ENCODE measurements at places on chromosomes 1 and 21.

DNA sequence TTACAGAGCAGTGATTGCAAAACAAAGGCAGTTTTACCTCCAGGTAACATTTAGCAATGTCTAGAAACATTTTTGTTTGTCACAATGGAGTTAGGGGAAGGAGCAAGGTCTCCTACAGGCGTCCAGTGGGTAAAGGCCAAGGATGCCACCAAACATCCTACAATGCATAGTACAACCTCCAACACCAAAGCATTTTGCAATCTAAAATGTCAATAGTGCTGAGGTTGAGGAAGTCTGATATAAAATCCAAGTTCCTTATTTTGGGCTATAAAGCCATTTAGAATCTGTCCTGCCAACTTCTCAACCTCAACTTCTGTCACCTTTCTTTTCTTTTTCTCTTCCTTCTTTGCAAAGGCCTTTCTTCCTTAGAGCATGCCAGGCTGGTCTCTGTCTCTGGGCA, 111.2 kb downstream of the FASLG start:
- no peak for DNase-seq

GRCh38 chr21:41643246-41643966, 123.4 kb downstream of the RIPK4 start:
- no peak for DNase-seq

GRCh38 chr1:234782791-234783190, 172.8 kb upstream of the IRF2BP2 start:
- DNase-seq, result peak; percentile 19

- no peak for DNase-seq
Measured at GRCh38 chr1:246492611-246493245, 14.4 kb downstream of the SMYD3 start.

DNA sequence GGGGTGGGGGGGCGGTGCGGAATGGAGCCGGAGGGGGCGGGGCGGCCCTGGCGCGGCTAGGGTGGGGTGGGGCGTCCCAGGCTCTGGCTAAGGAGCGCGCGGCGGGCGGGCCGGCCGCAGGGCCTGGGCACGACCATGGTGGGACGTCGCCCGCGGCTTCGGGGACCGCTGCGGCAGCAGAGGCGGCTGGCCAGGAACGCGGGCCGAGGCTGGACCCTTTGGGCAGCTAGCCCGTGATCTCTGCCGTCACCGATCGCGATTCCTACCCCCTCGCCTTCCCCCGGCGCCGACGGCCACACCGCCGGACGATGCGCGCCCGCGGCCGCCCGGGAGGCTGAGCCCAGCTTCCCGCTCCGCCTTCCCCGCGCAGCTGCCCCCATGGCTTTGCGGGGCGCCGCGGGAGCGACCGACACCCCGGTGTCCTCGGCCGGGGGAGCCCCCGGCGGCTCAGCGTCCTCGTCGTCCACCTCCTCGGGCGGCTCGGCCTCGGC, at the start of gene MAP3K21:
Gene MAP3K21 (plus strand): TSS at position 74 of the 491 bp plus-strand sequence. CDS start 305 bp downstream, at position 379.
- no peak for DNase-seq

DNA sequence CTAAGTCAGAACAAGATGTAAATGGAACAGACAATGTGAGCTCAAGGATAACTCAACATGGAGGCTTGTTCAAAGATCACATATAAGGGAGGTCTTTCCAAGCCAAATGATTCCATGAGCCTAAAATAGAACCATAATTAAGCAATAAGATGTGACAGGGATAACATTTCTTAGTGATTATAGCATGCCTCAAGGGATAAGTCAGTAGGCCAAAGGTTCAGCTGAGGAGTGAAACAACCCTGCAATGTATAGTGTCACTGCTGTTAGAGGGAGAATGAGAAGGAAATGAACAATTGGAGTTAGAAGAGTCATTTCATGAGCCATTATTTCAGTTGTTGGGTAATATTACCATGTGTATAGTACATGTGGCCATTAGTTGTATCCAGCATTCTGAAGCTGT, 25.0 kb downstream of the GORAB start:
- no peak for DNase-seq

DNA sequence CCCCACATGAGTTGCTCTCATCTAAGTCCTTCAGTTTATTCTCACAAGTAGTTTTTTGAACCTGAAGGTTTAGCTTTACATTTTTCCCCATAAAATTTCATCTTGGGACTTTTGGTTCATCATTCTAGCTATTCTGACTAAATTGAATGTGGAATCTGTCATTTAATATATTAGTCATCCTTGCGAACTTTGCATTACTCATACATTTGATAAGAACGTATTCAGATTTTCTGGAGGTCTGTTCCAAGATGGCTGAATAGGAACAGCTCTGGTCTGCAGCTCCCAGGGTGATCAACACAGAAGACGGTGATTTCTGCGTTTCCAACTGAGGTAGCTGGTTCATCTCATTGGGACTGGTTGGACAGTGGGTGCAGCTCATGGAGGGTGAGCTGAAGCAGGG, 59.8 kb upstream of the CSF1 start:
- no peak for DNase-seq

GRCh38 chr1:178451529-178451928, 45.2 kb downstream of the CLEC20A start:
- DNase-seq, result no peak

- no peak for DNase-seq
Measured at GRCh38 chr1:205359771-205360565, 3.2 kb upstream of the KLHDC8A start.

DNA sequence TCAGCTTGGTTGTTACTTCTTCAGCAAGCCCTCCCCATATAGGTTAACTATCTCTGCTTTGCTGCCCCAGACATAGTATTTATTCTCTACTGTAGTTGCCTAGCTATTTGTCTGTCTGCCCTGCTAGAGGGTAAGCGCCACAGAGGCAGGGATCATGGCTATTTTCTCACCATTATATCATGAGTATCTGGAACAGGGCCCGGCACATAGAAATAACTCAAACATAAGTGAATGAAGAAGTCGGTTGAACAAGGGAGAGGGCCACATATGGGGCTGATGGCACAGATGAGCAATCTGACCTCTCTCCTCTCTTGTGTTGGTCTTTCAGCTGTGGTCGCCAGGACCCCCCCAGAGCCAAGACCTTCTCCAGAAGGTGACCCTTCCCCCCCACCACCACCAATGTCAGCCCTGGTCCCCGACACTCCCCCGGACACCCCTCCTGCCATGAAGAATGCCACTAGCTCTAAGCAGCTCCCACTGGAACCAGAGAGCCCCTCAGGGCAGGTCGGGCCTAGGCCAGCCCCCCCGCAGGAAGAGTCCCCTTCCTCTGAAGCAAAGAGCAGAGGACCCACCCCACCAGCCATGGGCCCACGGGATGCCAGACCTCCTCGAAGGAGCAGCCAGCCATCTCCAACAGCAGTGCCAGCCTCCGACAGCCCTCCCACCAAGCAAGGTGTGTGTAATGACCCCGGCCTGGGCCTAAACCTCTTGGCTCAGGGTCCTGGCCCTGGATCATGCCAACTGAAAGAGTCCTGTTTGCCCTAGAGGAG, 14.9 kb downstream of the MAP7D1 start:
- DNase-seq, result no peak

DNA sequence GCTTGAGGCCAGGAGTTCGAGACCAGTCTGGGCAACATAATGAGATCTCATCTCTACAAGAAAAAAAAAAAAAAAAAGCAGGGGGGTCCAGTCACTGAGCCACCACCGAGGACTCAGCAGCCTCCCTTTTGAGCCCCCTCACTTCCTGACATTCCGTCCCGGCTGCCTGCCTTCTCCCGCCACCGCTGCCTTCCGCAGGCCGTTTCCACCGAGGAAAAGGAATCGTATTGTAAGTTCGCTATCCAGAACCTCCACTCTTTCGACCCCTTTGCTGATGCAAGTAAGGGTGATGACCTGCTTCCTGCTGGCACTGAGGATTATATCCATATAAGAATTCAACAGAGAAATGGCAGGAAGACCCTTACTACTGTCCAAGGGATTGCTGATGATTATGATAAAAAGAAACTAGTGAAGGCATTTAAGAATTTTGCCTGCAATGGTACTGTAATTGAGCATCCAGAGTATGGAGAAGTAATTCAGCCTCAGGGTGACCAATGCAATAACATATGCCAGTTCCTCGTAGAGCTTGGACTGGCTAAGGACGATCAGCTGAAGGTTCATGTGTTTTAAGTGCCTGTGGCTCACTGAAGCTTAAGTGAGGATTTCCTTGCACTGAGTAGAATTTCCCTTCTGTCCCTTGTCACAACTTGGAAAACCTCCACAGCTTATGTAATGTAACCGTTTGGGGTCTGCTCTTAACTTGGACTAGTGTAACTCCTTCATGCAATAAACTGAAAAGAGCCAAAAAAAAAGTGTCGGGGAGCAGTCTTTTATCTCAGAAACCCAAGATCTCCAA, 55.6 kb downstream of the GLUL start:
- no peak for DNase-seq

- no peak for DNase-seq
Measured at GRCh38 chr1:25571522-25571970, 28.1 kb downstream of the LDLRAP1 start.

- no peak for DNase-seq
Measured at GRCh38 chr21:27421654-27422053, 454.8 kb upstream of the ADAMTS5 start.

DNA sequence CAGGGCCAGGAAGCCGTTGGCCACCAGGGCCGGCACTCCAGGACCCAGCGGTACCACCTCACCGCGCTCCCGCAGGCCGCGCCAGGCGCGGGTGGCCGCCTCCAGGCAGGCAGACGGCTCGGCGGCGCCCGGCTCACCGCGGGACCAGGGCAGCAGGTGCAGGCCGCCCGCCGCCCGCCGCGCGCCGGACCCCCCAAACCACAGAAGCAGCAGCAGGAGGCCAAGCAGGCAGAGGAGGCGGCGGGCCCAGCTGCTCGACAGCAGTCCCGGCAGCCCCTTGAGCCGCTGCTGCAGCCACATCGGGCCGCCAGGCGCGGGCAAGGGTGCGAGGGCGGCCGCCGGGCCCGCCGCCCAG, 312 bp downstream of the KIAA2013 start:
- no peak for DNase-seq

DNA sequence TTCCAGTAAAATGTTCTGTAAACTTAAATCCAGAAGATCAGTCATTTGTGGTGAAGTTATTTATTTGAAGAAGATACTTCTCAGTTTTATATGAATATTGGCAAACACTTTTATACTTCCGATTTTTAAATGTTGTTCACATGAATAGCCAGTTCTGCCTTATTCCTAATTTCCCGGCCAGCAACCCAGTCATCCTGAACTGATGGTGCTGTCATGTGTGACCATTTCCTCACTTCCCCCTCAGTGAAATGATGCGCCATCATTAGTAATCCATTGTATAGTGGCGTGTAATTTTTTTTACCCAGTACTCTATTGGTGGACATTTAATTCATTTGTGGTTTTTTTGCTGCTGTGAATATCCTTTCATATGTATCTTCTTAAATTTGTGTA, 16.4 kb downstream of the GPSM2 start:
- no peak for DNase-seq

DNA sequence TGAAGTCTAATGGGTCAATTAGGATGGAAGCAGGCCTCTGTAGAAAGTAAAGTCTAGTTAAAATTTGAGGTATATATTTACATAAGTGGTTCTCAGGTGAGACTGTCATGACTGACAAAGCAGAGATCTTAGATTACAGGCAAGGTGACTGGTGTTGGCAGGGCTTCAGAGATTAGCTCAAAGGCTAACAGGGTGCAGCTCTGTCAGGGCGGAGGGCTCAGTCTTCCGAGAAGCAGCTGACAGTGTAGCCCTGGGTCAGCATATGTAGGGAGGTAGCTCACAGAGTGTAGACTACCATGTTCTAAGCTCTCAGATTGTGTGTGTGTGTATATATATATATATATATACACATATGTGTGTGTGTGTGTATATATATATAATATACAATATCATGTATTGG, 54.7 kb downstream of the RBM11 start:
- no peak for DNase-seq

DNA sequence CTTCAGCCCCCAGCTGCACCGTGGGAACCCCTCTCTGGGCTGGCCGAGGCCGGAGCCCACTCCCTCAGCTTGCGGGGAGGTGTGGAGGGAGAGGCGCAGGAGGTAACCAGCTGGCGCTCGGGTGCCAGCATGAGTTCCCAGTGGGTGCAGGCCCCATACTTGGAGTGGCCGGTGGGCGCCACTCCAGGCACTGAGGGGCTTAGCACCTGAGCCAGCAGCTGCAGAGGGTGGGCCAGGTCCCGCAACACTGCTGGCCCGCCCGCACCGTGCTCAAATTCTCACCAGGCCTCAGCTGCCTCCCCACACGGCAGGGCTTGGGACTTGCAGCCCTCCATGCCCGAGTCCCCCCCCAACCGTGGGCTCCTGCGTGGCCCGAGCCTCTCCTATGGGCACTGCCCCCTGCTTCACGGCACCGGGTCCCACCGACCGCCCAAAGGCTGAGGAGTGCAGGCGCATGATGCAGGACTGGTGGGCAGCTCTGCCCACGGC, 47.2 kb downstream of the LRRC53 start:
- DNase-seq, result no peak

DNA sequence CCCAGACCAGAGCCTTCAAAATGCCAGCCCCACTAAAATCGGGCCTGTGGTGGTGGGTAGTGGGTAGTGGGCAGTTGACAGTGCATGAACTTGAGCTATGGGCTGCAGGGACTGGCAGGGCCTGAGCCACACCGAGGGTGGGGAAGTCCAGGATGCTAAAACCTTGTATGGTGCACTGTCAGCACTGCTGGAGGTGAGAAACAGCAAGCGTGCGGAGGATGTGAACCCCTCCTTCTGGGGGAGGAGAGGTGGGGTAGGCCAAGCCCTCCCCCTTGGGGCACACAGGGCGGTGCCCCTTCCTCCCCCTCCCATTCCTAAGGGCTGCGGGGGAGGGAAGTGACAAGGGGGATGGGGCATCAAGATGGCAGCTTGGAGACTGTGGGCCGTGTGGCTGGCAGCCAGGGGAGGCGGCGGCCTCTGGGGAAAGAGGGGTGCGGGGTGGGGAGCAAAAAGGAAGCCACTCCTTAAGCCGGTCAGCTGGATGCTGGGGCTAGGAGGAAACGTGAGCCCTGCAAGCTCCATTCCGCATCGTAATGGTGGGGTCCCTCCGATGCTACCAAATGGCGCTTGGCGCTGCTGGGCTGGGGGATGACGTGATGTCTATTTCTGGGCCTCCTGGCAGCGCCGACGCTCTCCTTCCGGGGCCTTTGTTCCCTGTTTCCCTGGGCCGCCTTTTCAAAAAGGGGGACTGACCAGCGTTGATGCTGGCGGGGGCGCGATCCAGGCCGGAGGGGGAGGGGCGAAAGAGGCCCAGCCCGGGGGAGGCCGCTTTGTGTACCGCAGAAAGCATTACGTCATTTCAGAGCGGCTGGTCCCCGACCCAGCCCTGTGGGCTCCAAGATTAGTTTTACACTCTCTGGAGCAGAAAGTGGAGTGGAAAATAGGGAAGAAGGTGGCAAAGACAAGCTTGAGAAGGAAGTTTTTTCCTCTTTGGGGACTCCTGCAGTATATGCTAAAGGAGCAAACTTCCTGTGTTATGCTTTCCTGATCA, 809 bp downstream of the SYT11 start:
- DNase-seq, result peak; percentile 70

- DNase-seq, result no peak
Measured at GRCh38 chr1:223041481-223041880, 101.6 kb downstream of the TLR5 start.

GRCh38 chr1:32816676-32817158, 441 bp downstream of the YARS1 start:
- no peak for DNase-seq

- DNase-seq, result no peak
Measured at GRCh38 chr1:98298319-98298718, 363.2 kb upstream of the SNX7 start.

All from B cell (primary cell).